ENCODE measurements at places on chromosomes 11 and 22.

DNA sequence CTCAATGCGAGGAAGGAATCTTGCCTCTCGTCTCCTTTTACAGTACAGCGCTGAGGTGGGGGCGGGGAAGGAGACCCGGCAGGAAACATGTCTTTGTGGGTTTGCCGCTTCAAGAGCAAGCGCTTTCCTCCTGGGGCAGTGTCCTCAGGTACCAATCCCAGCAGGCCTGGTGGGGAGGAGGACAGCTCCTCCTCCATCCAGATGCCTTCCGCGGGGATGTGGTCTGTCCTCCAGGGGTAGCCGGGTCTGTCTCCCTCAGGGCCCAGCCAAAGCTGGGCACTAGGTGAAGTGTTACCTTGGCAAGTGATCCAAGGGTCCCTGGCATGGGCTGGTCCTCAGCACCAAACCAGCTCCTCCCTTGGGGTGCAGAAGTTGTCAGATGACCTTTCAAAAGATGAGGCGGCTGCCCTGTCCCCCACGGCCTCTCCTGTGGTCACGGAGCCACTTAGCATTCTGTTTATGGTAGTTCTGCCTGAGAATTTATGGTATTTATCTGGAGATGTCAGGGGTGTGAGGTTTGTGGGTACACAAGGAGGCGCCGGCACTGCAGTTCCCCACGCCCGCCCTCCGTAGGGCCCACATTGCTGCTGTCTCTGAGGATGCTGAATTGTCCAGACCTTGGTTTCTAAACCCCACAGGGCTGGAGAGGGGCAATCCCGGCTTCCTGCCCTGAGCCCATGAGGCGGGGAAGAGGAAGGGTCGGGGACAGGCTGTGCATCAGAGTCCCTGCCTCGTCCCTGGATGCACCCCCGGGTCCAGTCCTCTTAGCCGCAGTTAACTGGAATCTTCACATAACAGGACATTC lies 93.5 kb upstream of the ANO1 start:
- DNase-seq = no peak

GRCh38 chr11:96211436-96211835 lies 131.6 kb downstream of the MAML2 start:
- peak; percentile 26 for DNase-seq

- DNase-seq = no peak
Measured at GRCh38 chr11:134124660-134125451, 56.0 kb downstream of the JAM3 start.

GRCh38 chr22:28838971-28839370 lies 38.6 kb upstream of the XBP1 start:
- DNase-seq = no peak

DNA sequence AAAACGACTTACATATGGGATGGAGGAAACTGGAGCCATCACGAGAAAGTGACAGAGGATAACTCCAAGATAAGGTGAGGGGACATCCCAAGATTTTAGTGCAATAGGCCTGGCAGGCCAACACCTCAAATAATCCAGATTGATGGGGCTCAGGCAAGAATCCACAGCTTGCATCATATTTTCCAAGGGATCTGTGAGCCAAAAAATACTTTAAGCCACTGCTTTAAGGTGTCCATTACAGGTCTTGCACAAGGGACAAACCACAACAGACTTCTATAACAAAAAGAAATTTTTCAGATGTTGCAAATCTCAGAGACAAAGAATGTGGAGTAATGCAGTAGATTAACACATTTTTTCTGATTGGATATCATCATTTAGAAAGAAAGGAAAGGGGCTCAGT lies 45.6 kb downstream of the DENND5A start:
- no peak for DNase-seq

GRCh38 chr11:1219446-1219833 lies 3.4 kb upstream of the MUC5B start:
- no peak for DNase-seq

DNA sequence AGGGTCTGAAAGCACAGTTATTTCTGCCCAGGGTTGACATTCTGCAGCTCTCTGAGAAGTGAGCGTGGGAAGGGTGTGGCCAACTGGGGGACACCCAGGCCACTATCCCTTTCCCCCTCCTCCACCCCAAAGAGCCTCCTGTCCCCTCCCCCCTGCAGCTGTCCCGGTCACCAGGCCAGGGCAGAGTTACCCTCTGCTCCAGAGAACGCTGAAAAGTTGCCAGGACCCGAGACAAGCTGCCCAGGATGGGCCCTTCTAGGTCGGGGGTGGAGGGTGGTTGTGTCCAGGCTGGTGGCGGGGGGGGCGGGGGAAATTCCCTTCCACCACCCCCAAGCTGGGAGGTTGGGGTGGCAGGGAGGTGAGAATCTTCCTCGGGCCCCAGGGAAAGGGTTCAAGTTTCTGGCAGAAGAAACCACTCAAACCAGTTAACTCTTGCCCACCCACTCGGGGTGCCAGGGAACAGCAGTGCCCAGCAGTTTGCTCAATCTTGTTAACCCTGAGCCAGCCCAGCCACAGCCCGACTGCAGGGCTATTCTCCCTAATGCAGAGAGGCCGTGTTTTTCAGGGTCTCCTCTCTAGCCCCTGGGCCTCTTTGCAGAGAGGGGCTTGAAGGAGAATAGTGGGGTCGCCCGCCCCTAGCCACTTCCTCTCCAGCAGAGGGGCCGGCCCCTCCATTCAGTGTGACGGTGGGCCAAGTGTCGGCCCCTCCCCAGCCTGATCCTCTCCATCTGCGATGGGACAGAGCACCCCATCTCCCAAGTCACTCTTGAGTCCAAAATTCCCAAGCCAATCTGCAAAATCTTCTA lies 697 bp downstream of the LGALS1 start:
- DNase-seq = no peak

GRCh38 chr11:95545116-95545875 lies 244.3 kb downstream of the FAM76B start:
- DNase-seq = no peak

GRCh38 chr11:78715639-78716311 lies 141.1 kb upstream of the NARS2 start:
- DNase-seq = no peak

DNA sequence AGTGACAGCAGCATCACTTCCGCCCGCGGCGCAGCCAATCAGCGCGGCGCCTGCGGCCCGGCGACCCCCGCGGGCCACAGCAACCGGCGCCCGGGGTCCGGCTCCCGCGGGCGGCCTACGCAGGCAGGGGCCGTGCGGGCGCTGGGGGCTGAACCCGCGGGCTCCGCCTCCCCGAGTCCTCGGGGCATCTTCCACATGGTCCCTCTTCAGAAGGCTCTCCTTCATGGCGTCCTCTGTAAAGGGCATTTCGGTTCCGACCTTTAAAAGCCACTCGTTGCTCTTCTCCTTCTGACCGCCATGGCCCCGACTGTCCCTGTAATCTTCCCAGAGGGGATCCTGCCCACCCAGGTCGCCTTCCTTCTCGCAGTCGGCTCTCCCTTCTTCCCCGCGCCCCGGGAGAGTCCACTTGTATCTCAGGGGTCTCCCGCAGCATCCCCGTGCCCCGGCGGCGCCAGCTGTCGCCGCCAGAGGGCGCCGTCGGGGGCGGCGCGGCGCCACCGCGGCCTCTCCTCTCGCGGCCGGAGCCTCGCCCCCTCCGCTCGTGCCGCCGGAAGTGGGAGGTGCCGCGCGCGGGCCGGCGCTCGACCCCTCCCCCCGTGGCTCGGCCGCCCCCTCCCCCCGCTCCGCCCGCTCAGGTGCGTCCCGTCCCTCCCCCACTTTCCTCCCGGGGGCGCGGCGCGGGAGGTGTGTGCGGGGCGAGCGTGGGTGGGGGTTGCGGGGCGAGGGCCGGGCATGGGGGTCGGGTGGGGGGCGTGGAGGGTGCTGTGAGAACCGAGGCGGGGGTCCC lies at the start of gene RNF214:
TSS of gene RNF214 (plus strand) at position 580 of the 787 bp plus-strand sequence. CDS start 1,602 bp downstream, outside the sequence.
- peak; percentile 61 for DNase-seq

GRCh38 chr11:82765466-82766034 lies 31.9 kb upstream of the FAM181B start:
- DNase-seq = no peak

- DNase-seq = no peak
Measured at GRCh38 chr11:92226331-92227229, 2.0 kb downstream of the FAT3 start.

- no peak for DNase-seq
Measured at GRCh38 chr11:106724293-106724892, 293.9 kb downstream of the GUCY1A2 start.

- no peak for DNase-seq
Measured at GRCh38 chr22:47221840-47222615, 459.6 kb downstream of the TBC1D22A start.

DNA sequence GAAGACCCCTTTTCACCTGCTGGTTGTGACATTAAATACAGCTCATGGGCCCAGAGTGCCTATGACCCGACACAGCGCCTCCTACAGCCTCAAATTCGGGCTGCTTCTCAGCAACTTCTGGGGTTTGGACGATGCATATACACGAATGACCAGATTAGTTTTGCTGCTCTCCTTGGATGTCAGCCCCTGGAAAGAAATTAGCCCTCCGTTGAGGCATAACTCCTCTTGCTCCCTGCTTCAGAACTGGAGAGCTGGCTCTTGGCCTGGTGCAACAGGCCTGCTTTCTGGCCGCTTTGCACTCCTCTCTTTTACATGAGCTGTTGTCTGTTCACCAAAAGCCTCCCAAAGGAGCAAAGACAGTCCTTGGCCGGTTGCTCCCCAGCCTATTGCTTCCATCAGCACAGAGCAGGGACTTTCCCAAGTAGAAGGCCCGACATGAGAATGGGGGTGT lies 3.3 kb downstream of the TECTA start:
- DNase-seq = no peak

DNA sequence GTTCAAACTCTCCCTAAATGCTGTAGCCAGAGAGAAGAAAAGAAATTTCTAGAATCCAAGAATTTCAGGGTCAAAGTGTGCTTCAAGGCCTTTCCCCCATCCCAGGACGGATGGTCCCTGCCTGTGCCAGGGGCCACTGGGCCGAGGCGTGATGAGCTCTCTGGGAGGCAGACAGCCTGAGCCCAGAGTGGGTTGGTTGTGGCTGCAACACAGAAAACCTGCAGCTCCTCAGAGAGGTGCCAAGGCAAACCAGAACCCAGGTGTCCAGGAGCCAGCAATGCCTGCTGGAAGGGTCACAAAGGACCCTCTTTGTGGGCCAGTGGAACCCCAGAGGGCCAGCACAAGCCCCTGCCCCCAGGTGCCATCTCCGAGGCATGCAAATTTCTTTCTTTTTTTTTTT lies 2.6 kb upstream of the APOL6 start:
- no peak for DNase-seq

- no peak for DNase-seq
Measured at GRCh38 chr11:10080138-10080537, 213.9 kb downstream of the SBF2 start.

- DNase-seq = no peak
Measured at GRCh38 chr11:77124041-77124440, 4.0 kb upstream of the MYO7A start.

DNA sequence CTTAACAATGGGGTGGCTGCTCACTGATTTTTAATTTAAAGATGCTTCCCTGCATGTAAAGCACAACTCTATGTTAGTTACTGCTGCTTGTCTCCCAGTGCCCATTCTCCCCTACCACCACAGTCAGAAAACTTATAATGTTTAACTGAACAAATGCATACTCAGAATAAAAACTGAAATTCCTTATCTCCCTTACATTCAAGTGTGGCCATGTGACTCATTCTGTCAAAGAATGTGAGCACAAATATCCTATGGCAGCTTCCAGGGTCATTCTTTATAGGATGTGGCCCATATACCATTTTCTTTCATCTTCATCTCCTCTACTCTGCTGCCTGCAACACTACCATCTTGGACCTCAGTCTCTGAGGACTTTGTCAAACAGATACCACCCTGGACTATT lies 374.8 kb downstream of the DYNC2H1 start:
- DNase-seq = no peak

- no peak for DNase-seq
Measured at GRCh38 chr11:29293825-29294224, 723.0 kb downstream of the KCNA4 start.
